Activated naive CD4-positive, alpha-beta T cell treated with anti-CD3 and anti-CD28 coated beads for 36 hours (primary cell): ENCODE measurements at places on chromosomes 12 and 14. TPM values are rescaled to one million over a fixed set of nuclear protein-coding genes. Genes with fewer than 3 reads are reported as not detected.

DNA sequence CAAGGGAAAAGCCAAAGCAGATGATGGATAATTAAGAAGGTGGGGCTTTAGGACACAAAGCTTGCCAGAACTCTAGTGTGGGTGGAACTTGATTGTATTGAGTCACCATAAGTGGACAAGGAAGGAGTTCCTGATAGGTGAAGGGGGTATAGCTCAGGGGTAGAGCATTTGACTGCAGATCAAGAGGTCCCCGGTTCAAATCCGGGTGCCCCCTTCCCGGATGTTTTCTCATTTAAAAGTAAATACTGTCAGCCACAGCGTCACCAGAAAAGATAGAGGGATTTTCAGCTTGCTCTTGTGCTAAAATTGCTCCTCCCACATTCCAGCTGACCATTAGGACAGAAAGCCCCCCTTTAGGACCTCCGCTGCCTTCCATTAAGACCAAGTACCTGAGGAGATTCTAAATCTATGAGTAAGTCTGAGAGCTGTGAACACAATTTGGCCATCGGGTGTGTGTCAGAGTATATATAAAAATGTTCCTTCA is 36.6 kb downstream of the DCAF4 start:
- DNase-seq = no peak

Gene TSPAN19
- total RNA-seq = not detected

GRCh38 chr12:51465491-51465890 is 40.9 kb downstream of the SLC4A8 start:
- DNase-seq = no peak

Gene CLEC14A
- total RNA-seq = not detected

DNA sequence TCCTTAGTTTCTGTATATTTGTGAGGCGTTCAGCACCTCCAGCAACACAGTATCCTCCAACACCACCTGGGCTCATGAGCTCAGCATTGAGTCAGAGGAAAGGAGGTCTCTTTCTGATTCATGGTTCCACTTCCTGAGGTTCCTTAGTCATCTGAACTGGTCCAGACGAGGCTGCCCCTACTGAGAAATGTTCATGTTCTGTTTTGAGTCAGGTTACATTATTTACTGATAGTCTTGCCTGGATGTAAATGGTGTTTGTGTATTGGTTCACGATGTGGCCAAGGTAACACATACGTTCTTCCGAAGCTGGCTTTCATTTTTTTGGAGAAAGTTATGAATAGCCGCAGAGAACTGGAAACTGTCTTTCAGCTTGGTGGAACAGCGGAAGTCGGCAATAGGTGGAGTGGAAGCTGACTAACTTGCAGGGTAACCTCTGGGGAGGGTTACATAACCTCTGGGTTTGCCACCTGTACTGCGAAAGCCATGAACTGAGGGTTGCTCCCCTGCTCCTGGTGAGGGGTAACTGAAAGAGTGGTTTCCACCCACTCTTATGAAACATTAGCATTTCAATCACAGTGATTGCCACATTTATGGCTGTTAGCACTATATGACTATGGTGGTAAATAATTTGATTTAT is 42.2 kb upstream of the MANSC4 start:
- DNase-seq = peak; percentile 82

Gene ASPG
- total RNA-seq = not detected

GRCh38 chr14:70873627-70874026 is 33.6 kb upstream of the PCNX1 start:
- DNase-seq = peak; percentile 32

Gene DPY19L2
- 1.1 TPM for total RNA-seq

DNA sequence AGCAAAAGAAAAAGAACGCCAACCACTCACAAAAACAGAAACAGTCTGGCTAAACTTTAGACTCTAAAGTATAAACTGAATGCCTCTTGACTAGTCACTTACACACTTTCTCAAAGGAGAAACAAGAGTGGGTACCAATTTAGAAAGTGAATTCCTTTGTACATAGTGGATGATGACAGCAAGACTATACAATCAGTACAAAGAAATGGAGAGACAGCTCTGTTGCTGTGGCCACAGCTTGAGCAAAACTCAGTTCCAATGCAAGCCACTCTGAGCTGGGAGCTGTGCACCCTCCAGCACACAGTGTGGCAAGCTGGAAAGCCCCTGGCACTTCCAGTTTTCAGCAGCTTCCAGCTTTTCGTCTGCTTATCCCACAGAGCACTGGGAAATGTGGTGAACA is 21.7 kb downstream of the NT5DC3 start:
- DNase-seq = no peak

DNA sequence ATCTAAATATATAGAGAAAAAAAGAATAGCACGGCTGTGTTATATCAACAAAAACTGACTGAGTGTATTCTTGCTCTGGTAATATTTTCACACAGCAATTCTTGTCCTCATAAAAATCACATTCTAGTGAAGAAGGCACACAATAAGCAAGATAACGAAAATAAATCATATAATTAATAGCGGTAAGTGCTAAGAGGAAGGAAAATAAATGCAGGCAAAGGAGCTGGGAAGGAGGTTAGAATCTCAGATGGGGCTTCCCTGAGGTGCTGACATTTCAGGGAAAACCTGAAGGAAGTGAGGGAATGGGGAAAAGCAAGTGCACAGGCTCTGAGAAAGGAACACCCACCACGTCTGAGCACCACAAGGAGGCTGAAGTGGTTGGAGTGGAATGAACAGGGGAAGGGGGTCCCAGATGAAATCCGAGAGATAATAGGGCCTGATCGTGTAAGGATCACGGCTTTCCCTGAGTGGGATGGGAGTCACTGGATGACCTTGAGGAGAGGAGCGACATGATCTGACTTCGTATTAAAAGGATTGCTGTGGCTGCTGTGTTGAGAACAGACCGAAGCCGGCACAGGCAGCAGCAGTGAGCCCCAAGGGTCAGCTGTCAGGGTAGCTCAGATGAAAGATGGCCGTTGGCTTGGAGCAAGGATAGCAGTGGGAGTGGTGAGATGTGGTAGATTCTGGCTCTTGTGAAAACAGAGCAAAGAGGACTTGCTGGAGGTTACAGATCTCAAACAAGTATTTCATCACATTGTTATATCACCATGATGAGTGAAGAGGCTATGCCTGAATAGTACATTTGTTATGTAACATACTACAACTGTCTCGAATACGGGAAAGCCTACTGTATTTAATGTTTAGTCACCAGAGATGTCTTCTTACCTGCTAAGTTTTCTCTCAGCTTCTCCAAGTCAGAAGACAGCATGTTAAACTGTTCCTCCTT is 67.1 kb upstream of the VPS33A start:
- DNase-seq = no peak

Gene TAS2R42
- not detected for total RNA-seq

Gene CCDC197
- not detected for total RNA-seq

- DNase-seq = no peak
Measured at GRCh38 chr14:101604228-101604934, 43.1 kb downstream of the DIO3 start.

- DNase-seq = no peak
Measured at GRCh38 chr12:6866920-6867412, 365 bp upstream of the TPI1 start.

DNA sequence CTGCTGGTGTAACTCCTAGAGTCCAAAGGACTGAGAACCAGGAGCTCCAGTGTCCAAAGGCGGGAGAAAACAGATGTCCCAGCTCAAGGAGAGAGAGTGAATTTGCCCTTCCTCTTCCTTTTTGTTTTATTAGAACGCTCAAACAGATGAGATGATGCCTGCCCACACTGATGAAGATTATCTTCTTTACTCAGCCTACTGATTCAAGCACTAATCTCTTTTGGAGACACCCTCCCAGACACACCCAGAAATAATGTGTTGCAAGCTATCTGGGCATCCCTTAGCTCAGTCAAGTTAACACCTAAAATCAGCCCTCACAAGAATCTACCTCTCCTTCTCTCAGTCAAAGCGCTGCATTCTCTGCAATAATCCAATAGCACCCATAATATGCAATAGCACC is 78.2 kb upstream of the BCL2L14 start:
- DNase-seq = no peak

DNA sequence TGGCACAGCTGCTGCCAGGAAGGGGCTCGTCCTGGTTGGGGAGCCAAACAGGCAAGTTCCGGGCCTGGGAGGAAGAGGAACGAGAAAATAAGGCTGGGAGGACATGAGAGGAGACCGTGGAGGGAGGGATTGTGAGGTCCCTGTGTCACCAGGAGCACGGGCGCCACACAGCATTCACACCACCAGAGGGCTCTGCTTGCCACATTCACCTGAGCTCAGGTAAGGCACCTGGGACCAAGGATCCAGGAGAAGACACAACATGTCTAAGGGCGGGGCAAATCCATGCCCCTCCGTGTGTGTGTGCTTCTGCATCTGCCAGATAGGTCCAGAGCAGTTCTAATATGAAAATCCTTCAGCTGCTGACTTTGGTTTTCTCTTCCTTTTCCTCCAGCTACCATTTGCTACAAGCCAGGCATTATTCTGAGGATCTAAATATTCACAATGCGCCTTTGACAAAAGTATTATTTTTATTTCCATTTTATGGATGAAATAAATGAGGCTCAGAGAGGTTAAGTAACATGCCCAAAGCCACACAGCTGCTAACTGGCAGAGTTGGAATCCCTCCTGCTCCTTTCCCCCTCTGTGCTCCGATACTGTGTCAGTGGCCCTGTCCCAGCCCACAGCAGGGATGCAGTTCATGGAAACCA is 14.6 kb downstream of the RAPGEF3 start:
- peak; percentile 84 for DNase-seq

GRCh38 chr14:24875991-24876878 is 173.7 kb downstream of the STXBP6 start:
- no peak for DNase-seq

DNA sequence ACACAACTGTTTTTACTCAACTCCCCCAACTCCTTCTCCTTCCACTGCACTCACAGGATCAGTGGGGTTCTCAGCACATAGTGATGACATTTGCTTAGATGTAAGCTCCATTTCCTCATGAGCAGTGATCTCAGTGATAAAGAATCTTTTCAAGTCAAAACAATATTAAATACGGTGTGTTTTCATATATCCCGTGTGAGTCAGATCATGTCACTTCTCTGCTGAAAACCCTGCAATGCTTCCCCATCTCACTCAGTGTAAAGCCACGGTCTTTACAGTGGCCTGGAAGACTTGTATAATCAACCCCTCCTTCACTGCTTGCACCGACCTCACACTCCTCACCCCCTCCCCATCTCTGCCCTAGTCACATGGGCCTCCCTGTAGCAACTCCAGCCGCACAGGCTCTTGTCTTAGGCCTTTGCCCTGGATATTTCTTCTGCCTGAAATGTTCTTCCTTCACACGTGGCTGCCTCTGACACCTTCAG is 149.7 kb upstream of the ARHGAP5 start:
- DNase-seq = peak; percentile 55

- DNase-seq = no peak
Measured at GRCh38 chr12:59700153-59700450, 104.3 kb downstream of the SLC16A7 start.

DNA sequence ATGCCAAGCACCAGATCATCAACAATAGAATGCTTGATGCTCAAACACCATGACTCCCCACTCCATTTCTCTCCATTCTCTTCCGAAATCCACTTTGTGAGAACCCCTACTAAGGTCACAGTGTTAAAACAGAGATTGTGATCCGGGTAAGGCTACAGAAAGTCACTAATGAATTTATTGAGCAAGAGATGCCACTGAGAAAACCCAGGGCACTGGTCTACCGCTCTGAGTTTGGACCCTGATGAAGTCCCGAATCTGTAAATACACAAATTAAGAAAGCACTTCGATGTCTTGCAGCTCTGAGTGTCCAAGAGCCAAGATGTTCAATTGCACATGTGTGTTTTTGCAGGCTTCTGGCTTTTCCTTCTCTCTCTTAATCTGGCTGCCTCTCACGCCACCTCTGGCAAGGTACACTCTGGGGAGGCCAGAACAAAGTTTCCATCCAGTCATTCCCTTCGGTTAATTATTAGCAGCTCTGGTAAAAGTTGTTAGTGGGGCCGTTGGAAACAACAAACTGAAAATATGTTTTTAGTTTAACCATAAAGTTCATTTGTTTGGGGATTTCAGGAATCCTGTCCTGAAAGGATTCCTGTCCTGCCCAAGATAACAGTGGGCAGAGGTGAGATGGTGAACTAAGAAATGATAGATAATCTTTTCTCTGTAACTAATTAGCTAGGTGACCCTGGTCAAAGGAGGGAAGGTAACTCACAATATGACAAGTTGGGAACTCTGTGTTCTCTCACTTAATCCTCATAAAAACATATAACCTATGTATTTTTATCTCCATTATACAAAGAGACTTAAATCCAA is 75.4 kb downstream of the BTG1 start:
- no peak for DNase-seq

DNA sequence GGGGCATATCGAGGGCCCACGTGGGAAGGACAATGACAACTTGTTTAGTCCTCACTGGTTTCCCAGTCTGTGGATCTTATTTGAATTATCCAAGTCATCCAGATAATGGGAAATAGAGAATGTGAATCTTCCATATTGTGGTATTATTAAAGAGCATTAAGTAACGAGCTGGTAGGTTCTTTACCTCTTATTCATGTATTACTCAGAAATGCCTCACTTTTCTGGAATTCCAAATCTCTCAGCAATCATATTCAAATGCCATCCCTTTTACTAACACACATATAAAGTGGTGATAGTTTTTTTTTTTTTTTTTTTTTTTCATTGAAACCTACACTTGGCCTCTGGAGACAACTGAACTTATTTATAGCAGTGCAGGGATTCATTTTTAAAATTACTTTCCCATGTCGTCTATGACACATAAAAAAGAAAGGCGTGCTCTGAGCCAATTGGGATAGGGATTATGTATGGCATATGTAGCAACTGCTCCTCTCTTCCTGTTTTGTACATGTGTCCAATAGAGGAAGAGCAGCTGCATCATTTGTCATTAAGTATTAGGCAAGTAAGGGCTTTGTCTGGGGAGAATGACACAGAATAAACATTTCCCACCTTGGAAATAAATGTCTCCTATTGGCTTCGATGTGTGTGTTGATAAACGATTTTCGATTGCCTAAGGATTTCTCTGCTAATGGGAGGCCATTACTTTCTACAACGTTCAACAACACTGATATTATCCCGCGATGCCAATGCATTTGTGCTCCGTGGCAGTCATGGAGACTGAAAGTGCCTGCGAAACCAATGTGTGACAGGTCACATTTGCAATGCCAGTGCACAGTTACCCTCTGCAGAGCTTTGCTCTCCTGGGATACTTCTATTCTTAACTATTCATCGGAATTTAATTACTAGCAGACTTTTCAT is 78.6 kb upstream of the IFNG-AS1 start:
- DNase-seq = no peak

Gene MYL6
- 841 TPM for total RNA-seq

GRCh38 chr12:114311974-114312373 is 94.0 kb downstream of the TBX5 start:
- DNase-seq = no peak

Gene OTX2
- total RNA-seq = not detected
